CD4-positive, alpha-beta T cell treated with Interleukin-2 at 100 ng/mL for 4 hours (primary cell): ENCODE measurements at places on chromosomes 5 and 9.

DNA sequence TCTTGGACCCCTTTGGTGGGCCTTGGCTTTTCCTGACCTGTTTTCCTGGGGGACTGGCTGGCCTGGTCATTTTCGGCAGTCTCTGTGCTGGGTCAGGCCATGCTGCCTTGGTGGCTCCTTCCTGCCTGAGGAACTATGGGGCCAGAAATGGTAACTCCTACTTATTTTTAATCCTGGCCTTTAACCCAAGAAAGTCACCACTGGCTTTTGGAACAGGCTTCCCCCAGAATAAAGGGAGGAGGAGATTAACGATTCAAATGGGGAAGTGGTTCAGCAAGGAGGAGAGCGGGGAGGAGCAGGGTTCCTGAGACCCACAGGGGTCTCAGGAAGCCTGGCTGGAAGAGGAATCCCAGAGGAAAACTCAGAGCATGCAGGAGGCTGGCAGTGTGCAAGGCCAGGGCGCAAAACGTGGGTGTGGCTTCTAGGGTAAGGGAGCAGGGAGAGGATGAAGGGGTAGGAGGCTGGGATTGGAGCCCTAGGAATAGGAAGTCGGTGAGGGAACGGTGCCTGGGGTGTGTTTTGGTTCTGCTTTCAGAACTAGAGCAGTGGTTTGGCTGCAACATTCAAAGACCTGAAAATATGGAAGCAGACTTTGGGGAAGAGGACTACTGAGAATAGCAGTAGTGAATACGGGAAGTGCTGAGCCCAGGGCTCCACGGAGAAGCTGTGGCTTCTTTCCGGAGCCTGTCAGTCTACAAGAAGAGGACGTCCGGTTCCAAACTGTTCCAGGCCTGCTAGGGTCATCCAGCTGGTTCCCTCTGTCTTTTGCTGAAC, 271.1 kb upstream of the KLF4 start:
- peak; percentile 6 for DNase-seq

GRCh38 chr5:87393331-87393730, 19.4 kb downstream of the CCNH start:
- no peak for DNase-seq

DNA sequence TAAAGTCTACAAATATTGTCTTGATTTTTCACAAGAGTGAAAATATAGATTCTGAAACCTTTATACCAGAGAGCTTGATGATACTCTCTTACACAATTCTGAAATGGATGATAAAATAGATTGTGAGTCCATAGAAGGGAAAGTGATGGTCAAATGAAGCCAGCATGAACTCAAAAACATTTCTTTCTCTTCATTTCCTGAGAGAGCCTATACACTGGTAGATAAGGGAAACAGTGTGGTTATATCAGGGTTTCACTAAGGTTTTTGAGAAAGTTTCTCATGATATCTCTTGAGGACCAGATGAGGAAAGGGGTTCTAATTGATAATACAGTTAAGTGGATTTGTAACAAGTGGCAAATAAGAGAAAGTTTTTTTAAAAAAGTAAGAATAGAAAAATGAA, 254.1 kb downstream of the PJA2 start:
- no peak for DNase-seq

DNA sequence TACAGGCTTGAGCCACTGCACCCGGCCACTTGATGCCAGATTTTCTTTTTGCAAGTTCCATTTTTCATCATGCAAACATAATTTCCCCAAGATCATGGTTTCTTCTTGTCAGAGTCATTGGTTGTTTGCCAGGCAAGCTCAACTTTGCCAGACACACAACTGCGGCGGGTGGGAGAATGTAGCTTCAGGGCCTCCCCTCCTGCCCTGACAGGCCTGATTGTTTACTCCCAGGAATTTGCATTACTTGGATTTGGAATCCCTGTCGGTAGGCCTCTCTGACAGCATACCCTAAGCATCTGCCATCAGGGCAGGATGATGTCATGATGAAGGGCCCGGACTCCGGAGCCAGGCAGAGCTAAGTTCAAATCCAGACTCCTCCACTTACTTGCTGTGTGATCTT, 15.1 kb downstream of the RPS14 start:
- DNase-seq, result no peak

DNA sequence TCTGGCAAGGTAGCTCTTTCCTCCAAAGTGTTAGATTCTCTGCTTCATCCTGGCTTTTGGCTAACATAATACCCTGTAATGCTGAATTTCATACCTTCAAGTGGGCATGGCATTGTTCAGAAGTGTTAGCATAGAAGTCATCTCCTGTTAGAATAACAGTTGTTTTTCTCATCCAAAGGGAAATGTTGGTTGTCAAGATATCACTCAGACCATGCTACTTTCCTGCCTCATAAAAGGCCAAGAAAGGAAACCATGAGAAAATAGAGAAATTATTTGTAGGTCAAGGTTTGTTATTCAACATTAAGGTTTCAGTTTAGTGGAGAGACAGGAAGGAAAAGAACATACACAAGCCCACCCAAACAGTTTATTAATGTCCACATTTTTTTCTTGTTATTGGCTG, 472.5 kb downstream of the ARHGEF28 start:
- no peak for DNase-seq

- no peak for DNase-seq
These were observed 148.5 kb downstream of the CHSY3 start for GRCh38 chr5:130052752-130053151.

- DNase-seq, result no peak
These were observed 21.7 kb downstream of the ALG2 start for GRCh38 chr9:99199938-99200539.

DNA sequence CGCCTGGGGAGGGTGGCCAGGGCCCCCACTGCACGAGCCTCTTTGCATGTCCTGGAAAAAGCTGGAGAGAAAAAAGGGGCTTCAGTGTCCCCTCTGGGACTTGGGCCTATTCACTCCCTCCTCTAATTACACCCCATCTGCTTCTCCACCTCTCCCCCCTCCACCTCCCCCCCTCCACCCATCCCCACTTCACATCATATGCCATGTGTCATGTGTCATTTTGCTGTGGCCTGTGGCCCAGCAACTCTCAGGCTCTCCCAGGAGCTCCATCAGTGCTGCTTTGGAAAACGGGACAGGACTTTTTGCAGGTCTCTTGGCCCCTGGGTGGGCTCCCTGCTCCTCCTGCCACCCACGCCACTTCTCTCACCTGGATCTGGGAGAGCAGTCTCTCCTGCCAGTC, 68.7 kb downstream of the NTNG2 start:
- DNase-seq, result no peak

- DNase-seq, result no peak
These were observed 14.8 kb upstream of the FAM174A start for GRCh38 chr5:100520348-100520747.

- DNase-seq, result no peak
These were observed at the start of gene SV2C for GRCh38 chr5:76082772-76083554. Gene SV2C (plus strand): TSS chr5:76083383. CDS start chr5:76131751, 48,368 bp downstream.

DNA sequence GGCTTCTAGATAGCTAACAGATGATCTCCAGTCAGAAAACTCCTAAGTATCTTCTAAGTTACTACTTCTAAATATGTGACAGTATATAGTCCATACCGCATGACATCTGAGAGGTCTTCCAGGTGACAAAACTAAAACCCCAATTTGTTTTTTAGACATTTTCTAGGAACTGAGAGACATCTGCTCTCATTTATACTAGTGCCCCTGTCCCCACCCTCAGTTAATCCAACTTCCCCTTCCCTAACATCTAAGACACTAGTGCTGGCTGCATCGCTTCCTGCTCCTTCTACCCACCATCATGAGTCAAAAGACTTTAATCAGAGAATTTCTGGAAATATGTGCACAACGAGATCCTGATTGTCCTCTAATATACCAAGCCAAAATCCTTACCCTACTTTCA, 37.9 kb downstream of the FBXW11 start:
- DNase-seq, result no peak

GRCh38 chr5:153636670-153637451, 146.4 kb downstream of the GRIA1 start:
- no peak for DNase-seq

- no peak for DNase-seq
These were observed 2.7 kb downstream of the NDST1 start for GRCh38 chr5:150510460-150511263.

- DNase-seq, result no peak
These were observed 177.9 kb downstream of the PCSK1 start for GRCh38 chr5:96254980-96255691.

- peak; percentile 29 for DNase-seq
These were observed 1.6 kb downstream of the MED27 start for GRCh38 chr9:132077881-132078698.

- DNase-seq, result no peak
These were observed 18.8 kb downstream of the HAPLN1 start for GRCh38 chr5:83701886-83702285.

GRCh38 chr9:135816651-135816970, 90.7 kb downstream of the CAMSAP1 start:
- DNase-seq, result no peak

GRCh38 chr5:50727149-50727496, 60.7 kb downstream of the PARP8 start:
- peak; percentile 40 for DNase-seq

- DNase-seq, result no peak
These were observed 979 bp downstream of the PCDHGA12 start for GRCh38 chr5:141431286-141431685.

GRCh38 chr5:106311230-106311915, 1359.4 kb downstream of the EFNA5 start:
- no peak for DNase-seq

DNA sequence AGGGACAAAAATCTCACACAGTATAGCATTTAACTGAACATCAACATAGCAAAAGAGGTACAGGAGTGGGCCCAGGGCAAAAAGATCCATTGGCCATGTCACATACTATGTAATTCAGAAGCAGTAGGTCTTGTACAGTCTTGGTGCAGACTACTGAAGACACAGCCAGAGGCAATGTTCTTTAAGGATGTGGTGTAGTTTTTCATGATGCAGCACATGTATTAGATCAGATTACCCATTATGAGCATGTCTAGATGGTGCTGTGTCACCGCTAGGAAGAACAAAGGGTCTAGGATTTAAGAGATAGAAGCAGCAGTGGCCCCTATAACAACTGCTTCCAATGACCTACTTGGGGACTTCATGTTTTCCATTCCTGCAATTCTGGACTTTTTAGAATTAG, 610.4 kb upstream of the MEF2C start:
- no peak for DNase-seq

DNA sequence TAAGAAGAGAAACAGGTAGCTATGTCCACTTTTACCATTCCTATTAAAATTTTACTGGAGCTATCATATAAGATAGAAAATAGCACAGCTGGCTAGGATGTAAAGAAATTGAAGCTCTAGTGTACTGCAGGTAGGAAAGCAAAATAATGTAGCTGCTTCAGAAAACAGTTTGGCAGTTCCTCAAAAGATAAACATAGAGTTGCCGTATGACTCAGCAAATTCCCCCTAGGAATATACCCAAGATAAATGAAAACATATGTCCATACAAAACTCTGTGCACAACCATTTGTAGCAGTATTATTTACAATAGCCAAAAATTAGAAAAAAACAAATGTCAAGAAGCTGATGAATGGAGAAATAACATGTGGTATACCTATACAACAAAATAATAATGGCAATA, 64.6 kb upstream of the SHISAL2B start:
- DNase-seq, result no peak

- no peak for DNase-seq
These were observed 37.3 kb upstream of the TRIO start for GRCh38 chr5:14105718-14106410.

GRCh38 chr5:7087719-7088297, 308.1 kb upstream of the ADCY2 start:
- no peak for DNase-seq

DNA sequence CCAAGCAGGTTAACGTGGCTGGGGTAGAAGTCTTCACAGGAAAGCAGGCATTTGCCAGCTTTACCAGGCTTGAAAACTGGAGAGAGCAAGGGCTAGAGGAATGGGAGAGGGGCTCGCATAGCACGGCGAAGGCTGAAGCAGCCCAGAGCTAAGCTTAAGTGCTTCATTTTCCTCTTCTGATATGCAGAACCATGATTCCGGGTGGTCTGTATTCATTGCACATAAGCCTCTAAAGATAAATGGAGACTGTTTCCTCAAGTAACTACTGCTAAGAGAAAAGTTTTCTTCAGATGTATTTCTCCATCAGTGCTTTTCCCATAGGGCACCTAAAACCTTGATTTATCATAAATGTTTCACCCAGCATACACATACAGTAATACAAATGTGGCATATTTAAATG, 414.1 kb downstream of the MLLT3 start:
- DNase-seq, result no peak

GRCh38 chr5:56055287-56055686, 60.5 kb upstream of the IL6ST start:
- no peak for DNase-seq

GRCh38 chr9:133712221-133713100, 25.7 kb downstream of the SARDH start:
- DNase-seq, result no peak

DNA sequence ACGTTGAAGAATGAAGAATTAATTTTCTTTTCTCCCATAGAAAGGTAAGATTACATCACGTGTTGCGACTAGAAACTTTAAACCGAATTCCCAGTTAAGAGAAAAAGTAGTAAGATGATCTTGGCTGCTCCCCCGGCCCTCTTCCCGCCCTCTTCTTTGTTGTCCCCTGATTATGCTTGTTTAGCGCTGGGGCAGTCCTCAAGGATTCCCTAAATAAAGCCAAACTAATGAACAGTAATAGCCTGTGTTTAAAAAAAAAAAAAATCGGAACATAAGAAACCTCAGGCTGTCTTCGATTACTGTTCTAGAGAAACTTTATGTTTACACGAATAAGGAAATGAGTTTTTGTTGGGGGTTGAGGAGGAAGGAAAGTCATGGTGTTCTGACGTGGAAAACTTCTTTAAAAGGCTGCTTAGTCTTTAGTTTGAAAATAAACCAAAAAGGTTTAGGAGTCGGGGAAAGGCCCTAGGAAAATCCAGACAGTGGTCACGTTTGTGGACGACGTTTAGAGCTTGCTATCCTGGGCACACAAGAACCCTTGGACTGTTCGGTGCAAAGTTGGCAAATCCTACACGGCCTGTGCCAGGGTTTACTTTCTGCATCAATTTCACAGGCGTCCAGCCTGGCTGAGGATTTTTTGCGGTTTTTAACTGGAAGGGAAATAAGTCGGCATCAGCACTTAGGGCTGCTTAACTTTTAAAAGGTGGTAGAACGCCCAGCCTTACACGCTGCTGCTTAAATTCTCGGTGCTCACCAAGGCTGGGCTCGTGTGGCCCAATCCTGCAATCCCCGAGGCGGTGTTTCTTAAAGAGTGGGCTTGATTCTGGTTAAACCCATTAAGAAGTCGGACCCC, 1.1 kb upstream of the MAT2B start:
- peak; percentile 42 for DNase-seq

GRCh38 chr9:137315581-137316011, 13.5 kb upstream of the NRARP start:
- no peak for DNase-seq

DNA sequence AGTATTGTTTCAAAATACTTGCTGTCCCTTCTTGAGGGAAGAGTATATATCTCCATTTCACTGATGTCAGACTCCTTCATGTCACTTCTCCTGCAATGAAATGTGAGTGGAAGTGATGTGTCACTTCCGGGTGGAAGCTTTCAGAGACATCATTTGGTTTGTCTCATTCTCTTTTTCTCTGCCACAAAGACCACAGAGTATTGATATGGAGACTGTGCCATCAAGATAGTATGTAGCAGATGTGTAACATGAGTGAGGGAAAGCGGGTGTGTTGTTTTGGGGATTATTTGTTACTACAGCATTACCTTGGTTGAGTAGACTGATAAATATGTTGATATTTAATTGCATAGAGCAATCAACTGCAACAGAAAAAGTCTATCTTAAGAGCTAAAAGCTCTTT, 169.8 kb downstream of the FBXL7 start:
- DNase-seq, result no peak
